ENCODE measurements at places on chromosomes 7 and 10.

GRCh38 chr7:44161371-44161770 is 20.2 kb upstream of the MYL7 start:
- no peak for DNase-seq

- DNase-seq, result no peak
These were observed 367.7 kb upstream of the HPS1 start for GRCh38 chr10:98814470-98814869.

GRCh38 chr7:49564379-49564714 is 209.1 kb upstream of the VWC2 start:
- DNase-seq, result no peak

GRCh38 chr7:40197527-40197926 is 62.7 kb downstream of the SUGCT start:
- DNase-seq, result no peak

DNA sequence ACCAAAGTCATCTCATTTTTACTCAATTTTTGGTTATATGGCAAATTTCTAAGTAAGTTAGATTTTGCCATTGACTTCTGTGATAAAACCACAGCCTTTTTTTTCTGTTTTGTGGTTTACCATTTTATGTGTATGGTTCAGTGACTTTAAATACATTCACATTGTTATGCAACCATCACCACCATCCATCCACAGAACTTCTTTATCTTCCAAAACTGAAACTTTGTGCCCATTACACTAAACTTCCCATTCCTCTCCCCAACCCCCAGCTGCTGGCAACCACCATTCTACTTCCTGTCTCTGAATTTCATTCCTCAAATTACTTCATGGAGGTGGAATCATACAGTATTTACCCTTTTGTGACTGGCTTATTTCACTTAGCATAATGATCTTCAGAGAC is 280.4 kb upstream of the TCERG1L start:
- no peak for DNase-seq

- no peak for DNase-seq
These were observed 5.2 kb downstream of the LGI1 start for GRCh38 chr10:93762979-93763391.

- DNase-seq, result no peak
These were observed 82.0 kb upstream of the PDZD8 start for GRCh38 chr10:117457071-117457810.

DNA sequence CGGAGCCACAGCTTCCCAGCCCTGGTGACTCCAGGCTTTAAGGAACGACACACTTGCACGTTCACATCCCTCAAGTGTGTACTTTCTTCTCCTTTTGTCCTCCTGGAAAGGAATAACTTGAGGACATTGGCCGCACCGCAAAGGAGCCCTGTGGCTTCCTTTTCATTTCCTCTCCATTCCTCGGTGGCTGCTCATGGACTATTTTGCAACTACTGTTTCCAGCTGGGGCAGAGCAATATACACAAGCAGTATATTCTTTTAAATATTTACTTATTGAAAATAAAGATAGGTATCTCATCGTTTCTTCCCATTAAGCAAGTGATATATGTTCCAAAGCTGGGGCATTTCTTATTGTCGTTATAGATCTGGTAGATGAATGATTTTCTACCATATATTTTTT is 97.2 kb upstream of the LYZL1 start:
- no peak for DNase-seq

DNA sequence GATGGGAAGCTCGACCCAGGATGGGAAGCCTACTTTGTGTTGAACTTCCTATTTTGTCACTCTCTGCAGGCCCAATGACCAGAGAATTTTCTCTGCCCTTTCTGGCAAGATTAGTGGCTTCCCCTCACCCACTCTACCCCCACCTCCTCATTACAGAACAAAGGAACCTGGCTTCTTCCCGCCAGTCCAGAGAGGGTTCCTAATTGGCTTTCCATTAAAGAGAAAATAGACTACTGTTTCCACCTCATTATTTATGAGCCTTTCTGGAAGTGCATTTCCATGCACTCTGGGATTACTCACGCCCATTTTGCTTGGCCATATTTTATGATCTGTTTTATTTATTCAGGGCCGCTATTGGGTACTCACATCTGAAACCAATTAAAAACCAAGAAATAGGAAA is 94.9 kb upstream of the TCF7L2 start:
- no peak for DNase-seq

GRCh38 chr7:105020926-105021325 is 6.9 kb downstream of the KMT2E start:
- no peak for DNase-seq
